ENCODE measurements at places on chromosomes 1 and 21.

DNA sequence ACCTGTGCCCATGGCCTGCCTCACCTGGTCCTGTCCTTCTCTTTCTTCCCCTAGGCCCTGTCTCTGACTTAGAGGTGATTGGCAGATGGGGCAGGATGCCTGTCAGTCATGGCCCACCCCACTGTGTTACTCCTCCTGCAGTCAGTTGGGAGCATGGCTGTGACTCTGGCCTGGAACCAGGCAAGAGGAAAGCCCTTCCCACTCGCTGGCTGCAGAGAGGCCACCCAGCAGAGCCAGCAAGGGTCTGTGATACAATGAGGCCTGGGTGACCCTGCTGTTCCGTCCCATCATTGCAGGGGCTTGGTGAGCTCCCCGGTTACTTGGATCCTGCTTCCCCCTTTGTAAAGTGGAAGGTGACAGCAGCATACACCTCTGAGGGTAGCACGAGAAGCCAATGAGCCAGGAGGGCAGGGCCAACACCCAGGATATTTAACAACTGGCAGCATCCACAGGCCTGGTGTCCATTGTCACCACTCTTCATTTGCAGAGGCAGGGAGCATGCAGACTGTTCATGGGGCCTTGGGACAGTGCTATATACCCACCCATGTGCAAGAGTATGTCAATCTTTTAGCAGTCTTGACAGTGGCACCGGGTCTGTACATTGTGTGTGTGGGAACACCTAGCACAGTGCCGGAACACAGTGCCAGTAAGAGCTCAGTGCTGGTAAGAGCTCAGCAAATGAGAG, 191.0 kb upstream of the C1orf174 start:
- H3K27ac ChIP-seq = no peak overlapping the region
- no peak for DNase-seq
- no peaks in the 10 kb centered on the region for H3K27me3 ChIP-seq
- H3K4me3 ChIP-seq = no peak overlapping the region
- H3K4me1 ChIP-seq = no peaks in the 10 kb centered on the region

- no peak overlapping the region for H3K4me3 ChIP-seq
- no peaks in the 10 kb centered on the region for H3K4me1 ChIP-seq
- no peaks in the 10 kb centered on the region for H3K36me3 ChIP-seq
- H3K27me3 ChIP-seq = no peaks in the 10 kb centered on the region
Measured at GRCh38 chr1:93007941-93008577, 46.8 kb upstream of the DIPK1A start.

DNA sequence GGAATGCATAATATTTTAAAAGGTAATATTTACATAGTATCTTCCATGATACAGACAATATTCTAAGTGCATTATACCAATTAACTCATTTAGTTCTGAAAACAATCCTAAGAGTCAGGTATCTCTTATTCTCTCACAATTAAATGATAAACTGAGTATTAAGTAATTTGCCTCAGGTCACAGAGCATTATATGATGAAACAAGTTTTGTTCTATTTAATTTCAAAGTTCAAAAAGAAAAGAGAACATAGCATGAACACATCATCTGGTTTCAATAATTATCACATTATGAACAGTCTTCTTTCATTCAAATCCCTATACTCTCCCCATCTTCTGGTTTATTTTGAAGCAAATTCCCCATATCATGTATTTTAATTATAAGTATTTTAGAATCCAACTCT, 927.5 kb downstream of the ADGRL2 start:
- no peaks in the 10 kb centered on the region for H3K36me3 ChIP-seq
- H3K27me3 ChIP-seq = no peaks in the 10 kb centered on the region
- H3K4me3 ChIP-seq = no peak overlapping the region
- no peak overlapping the region for H3K27ac ChIP-seq

DNA sequence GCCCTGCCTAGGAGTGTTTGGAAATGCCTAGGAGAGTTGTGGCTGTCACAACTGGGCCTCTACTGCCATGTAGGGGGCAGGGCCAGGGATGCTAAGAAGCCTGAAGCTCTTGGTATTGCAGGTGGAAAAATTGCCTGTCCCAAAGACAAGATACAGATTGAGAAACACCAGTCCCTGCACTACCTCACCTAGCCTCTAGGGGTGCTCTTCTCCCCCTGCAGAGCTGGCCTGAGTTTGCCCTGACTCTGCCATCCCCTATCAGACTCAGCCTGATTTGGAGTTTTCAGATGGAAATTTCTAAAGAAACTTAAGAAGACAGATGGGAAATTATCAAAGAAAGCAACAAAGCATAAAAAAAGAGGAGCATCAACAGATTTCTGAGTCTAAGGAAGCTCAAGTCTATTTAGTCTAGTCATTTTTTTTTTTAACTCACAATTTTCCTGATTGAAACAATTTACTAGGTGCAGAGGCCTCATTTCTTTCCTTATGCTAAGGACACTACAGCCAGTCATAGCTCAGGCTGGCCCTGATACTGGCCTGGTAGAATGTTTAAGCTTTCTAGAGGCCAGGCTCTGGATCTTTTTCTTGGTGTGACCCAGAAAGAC, 61.4 kb upstream of the LRRN2 start:
- H3K36me3 ChIP-seq = no peaks in the 10 kb centered on the region
- no peak overlapping the region for H3K27ac ChIP-seq
- H3K4me3 ChIP-seq = no peak overlapping the region
- H3K4me1 ChIP-seq = no peaks in the 10 kb centered on the region
